ENCODE measurements at places on chromosomes 5 and 9.

- no peak for DNase-seq
These were observed 20.8 kb downstream of the CNTFR start for GRCh38 chr9:34568774-34569173.

DNA sequence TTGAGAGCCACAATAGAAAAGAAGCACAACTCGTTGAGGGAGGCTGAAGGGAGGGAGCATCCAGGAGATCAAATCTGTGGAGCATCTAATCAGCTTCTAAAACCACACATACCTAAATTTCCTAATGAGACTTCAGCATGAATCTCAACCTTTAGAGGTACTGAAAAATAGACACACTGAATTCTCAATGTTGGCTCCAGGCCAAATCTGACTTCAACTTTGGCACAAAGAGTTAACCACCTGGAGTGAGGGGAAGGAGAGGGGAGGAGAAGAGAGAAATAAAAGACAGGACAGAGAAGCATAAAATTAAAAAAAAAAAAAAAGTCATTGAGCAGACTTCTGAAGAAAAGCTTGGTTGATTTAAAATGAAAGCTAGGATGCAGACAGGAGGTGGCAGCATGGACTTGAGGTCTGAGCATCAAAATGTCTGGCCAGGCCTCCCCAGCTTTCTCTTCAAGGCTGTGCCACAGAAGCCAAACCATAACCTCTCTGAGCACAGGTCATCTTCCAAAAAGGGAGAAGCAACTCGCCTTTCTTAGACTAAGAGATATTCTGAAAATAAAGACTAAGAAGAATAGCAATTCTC is 205.6 kb downstream of the DENND1A start:
- no peak for DNase-seq

DNA sequence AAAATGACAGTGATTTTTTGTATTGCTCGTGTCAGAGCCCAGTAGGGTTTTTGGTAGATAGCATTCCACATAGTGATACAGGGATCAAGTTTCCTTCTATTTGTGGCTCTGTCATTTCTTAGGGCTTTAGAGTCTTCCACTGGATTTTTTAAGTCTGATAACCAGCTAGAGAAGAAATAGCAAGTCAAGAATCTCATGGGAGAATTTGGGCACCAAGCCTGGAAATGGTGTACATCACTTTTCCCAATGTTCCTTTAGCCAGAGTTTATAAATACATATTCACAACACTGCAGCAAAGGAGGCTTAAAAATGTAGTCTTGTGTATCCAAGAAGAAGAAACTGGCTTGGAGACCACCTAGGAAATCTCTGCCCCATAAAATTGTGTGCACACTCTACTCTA is 647.1 kb upstream of the KLF4 start:
- DNase-seq = no peak

DNA sequence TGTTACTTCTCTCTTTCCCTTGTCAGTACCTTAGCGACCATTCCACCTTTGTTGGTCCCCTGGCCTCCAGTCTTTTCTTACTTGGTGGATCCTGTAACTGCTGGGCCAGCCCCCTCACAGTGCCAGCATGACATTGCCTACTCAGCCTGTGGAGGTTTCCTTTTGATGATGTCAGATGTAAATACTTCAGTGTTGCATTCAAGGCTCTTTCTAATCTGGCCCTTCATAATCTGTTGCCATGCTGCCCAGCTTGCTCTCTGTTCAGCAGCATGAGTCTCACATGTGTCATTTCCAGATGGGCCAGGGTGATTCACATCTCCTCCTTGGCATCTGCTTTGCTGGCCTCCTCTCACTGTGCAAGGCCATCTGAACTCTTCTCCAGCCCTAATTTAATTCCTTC is 57.1 kb downstream of the MAST4 start:
- DNase-seq = no peak

DNA sequence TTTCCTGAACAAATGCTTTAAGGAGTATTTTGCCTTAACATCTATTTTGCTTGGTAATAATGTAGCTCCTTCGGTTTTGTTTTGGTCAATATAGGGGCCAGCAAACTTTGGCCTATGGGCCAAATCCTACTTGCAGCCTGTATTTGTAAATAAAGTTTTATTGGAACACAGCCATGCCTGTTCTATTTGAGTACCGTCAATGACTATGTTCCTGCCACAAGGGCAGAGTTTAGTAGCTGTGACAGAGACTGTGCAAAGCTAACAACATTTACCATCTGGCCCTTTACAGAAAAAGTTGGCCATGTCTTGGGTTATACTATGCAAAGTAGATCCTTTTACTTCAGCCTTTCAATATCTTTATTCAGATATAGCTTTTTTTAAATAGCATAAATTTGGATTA is 113.4 kb downstream of the NR3C1 start:
- no peak for DNase-seq

DNA sequence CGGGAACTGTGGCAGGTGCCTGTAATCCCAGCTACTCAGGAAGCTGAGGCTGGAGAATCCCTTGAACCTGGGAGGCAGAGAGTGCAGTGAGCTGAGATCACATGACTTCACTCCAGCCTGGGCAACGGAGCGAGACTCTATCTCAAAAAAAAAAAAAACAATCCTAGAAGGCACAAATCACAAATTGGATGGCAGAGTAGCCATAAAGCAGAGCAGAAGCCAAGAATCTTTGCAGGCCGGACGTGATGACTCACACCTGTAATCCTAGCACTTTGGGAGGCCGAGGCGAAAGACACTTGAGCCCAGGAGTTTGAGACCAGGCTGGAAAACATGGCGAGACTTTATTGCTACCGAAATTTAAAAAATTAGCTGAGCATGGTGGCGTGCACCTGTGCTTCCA is 9.2 kb upstream of the FUBP3 start:
- no peak for DNase-seq

DNA sequence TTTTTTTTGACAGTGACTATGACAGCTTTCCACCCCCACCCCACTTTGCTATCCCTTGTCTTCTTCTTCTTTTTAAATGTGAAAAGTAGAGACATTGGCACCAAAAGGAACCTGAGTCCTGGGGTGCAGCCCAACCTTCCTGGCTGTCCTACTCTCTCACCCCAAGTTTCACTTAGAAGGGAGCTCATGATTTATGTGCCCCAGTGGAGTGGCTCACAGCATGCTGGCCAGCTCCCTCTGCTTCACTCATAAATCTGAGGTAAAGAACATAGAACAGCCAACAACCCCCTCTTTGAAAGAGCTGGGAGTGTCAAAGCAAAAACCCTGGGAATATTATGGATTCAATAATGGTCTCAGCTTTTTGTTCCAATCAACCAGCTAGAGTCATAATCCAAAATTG is 196.3 kb upstream of the DAPK1 start:
- no peak for DNase-seq

- DNase-seq = peak; percentile 15
These were observed 1.2 kb downstream of the JMY start for GRCh38 chr5:79236970-79237739.

- DNase-seq = no peak
These were observed 5.8 kb upstream of the TGFBI start for GRCh38 chr5:136022965-136023364.

- no peak for DNase-seq
These were observed 433.5 kb downstream of the KIAA0825 start for GRCh38 chr5:94184870-94185269.

DNA sequence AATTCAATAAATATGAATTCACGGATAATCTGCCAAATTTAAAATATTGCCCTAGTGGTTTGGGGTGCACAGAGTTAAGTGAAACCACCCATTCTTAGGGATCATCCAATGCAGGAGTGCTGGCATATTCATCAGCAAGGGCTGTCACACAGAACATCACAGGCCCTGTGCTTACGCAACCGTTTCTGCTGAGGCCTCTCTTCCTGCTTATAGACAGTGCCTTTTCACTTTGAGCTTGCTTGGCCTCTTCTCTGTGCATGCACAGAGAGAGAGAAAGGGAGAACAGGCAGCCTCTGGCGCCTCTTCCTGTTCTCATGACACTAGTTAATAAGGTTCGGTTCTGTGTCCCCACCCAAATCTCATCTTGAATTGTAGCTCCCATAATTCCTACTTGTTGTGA is 366.3 kb downstream of the ICE1 start:
- no peak for DNase-seq

DNA sequence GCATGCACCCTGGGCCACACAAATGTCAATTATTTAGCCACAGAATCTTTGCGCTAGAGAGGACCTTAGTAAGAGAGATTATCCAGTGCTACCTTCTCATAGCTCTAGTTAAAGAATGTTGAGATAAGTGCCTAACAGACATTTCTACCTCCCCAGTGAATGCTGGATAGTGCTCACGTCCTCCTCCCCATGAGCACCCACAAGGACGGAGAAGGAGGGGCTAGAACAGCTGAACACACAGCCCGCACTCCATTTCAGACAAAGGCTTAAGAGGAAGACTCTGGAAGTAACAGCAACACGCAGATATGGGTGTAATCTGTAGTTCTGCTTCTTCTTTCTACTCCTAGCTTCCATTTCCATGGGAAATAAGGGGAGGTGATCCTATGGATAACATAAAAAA is 120.5 kb downstream of the FEM1C start:
- DNase-seq = no peak

DNA sequence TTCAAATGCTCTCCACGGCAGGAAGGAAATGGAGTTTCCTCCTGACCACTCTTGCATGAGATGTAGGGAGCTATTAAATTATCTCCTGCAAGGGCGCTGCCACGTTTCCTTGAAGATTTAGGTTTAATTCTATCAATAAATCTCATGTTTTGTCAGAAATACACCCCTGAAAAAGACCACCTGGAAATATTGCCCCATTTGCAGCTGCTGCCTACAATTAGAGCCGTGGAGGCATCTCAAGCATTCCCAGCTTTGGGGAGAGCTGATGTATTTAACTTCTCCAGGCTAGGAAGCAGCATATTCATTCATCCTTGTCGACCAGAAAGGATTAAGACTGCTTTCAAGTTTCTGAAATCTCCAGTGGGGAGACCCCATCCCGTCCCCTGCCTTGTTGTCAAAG is 40.5 kb downstream of the CCNJL start:
- DNase-seq = no peak

GRCh38 chr9:89066835-89067234 is 75.6 kb downstream of the S1PR3 start:
- no peak for DNase-seq

DNA sequence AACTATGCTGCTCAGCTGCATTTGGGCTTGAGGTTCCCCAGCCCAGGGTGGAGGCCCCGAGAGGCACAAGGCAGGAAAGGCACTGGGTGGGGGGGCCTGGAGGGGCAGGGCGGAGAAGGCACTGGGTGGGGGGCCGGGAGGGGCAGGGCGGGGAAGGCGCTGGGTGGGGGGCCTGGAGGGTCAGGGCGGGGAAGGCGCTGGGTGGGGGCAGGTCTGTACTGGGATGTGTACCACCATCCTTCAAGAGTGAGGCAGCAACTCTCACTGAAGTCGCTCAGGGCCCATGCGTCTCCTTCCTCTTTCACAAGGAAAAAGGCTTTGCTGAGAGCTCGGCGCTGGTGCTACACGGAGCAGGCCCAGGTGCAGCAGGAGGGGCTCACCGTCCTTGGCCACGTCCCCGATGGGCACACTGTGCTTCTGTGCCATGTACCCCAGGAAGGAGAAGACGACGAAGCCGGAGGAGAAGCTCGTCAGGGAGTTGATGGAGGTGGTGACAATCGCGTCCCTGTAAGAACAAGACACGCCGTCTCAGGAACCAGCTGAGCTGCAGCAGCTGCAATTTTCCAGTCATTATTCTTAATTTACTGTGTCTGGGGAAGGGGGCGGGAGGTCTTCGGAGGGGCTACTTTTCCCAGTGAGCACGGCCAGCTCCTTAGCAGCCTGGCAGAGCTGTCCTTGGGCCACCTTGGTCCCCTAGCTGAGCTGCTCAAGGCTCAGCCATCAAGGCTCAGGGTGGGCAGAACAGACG is 30.8 kb downstream of the SLC6A3 start:
- no peak for DNase-seq

DNA sequence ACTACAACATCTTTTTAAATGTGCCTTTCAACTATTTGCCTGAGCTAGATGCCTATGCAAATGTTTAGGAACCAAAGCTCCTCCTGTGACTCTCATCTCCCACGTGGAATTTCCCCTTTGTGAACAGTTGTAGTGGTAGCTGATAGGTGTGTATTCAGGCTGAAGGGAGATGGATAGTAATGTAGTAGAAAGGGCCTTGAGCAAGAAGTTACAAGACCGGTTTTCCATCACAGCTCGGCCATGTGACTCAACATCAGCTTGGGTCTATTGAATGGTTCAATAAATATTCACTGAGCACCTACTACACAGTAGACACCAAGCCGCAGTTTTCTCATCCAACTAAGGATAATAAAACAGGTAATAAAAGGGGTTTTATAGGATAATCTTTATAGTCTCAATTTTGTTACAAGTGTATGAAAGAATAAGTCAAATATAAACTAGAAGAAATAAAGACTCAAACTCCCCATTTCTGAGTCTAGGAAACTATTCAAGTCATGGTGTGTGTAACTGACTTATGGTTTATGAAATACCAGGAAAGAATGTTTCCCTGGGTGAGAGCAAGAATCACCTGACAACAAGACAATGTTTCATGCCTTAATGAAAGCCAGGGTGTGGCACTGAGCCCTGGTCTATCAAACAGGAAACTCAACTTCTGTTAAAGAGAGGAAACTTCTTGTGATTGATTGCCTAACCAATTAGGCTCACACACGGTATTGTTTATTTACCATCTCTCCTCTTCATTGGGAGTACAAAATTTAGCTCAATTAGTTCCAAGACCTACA is 187.1 kb upstream of the SPEF2 start:
- no peak for DNase-seq

- no peak for DNase-seq
These were observed 93.7 kb upstream of the MRPS30 start for GRCh38 chr5:44714871-44715561.

- no peak for DNase-seq
These were observed 228.0 kb downstream of the DCP2 start for GRCh38 chr5:113204525-113205161.

- no peak for DNase-seq
These were observed 212.5 kb downstream of the FANCC start for GRCh38 chr9:95104980-95105379.

GRCh38 chr5:109388407-109388806 is 21.4 kb downstream of the PJA2 start:
- no peak for DNase-seq

Data from stimulated activated CD8-positive, alpha-beta memory T cell treated with anti-CD3 and anti-CD28 coated beads, Interleukin-15, amount 100 ng/mL, for 48 hours (primary cell).